Effector memory CD8-positive, alpha-beta T cell (primary cell): ENCODE measurements at places on chromosomes 3 and 15.

DNA sequence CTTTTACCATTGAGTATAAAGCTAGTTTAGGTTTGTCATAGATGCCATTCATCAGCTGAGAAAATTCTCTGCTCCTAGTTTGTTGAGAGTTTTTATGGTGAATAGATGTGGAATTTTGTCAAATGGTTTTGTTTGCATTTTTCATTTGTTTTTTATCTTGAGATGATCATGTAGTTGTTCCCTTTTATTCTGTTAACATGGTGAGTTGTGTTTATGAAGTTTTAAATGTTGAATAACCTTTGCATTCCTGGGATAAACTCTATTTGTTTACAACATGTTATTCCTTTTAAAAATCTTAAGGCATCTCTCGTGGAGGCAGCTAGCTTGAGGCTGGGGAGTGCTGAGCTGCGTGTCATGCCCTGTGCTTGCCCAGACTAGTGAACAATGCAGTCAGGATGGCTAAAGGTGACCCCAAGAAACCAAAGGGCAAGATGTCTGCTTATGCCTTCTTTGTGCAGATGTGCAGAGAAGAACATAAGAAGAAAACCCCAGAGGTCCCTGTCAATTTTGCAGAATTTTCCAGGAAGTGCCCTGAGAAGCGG lies 48.5 kb downstream of the ANAPC13 start:
- no peak overlapping the region for H3K4me3 ChIP-seq
- H3K27me3 ChIP-seq, result peaks cover 45% of the 10 kb centered on the region
- no peaks in the 10 kb centered on the region for H3K4me1 ChIP-seq
- H3K36me3 ChIP-seq, result no peaks in the 10 kb centered on the region

DNA sequence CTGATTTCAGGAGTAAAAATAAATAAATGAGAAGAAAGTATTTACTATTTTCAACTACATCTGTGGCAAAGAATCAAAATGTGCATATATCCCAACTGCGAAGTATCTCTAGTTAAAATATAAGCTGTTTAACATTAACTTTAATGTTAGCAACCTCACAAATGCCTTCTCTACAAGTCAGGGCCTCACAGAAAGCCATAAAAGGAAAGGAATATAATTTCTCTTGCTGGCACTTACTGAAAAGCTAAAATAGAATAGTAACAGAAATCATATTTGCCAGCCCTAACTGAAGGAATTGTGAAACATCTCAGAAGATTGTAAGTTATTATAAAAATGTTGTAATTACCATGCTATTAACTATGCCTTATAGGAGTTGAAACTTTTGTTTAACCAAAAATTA lies 65.1 kb upstream of the MBNL1 start:
- DNase-seq, result no peak
- H3K27me3 ChIP-seq, result no peaks in the 10 kb centered on the region
- peaks cover 42% of the 10 kb centered on the region for H3K4me1 ChIP-seq
- peak overlapping the region; percentile 76 for H3K4me3 ChIP-seq

DNA sequence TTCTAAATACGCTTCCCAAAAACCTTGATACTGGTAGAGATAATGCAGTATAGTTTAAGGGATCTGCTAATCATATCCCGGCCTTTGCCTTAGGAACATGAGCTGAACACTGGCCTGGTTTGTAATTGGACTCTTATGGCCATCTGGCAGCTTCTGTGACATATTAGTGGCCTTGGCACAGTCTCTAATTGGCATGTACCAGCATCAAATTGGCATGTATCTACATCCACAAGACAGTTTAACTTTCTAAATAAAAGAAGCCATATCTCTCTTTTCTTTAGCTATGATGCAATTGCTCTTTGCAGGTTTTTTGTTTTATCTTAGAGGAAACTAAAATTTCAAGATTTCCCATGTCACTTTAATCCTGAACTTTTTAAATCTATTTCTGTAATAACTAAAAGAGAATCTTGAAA lies 44.6 kb upstream of the FILIP1L start:
- H3K36me3 ChIP-seq, result peaks cover 4% of the 10 kb centered on the region
- H3K27ac ChIP-seq, result no peak overlapping the region
- no peak overlapping the region for H3K4me3 ChIP-seq
- no peaks in the 10 kb centered on the region for H3K27me3 ChIP-seq

- no peaks in the 10 kb centered on the region for H3K27me3 ChIP-seq
- peaks cover 69% of the 10 kb centered on the region for H3K4me1 ChIP-seq
- DNase-seq, result peak; percentile 81
- peak overlapping the region; percentile 91 for H3K4me3 ChIP-seq
- H3K36me3 ChIP-seq, result peaks cover 34% of the 10 kb centered on the region
- H3K27ac ChIP-seq, result peak overlapping the region; percentile 98
Observed at GRCh38 chr15:64893481-64894394, 18.0 kb upstream of the ANKDD1A start.

- H3K4me3 ChIP-seq, result no peak overlapping the region
- peaks cover 13% of the 10 kb centered on the region for H3K27me3 ChIP-seq
- H3K27ac ChIP-seq, result no peak overlapping the region
- peaks cover 2% of the 10 kb centered on the region for H3K4me1 ChIP-seq
- DNase-seq, result no peak
Observed at GRCh38 chr3:195812366-195812765, 637 bp upstream of the MUC4 start.

GRCh38 chr15:77515613-77516012 lies 94.9 kb downstream of the HMG20A start:
- DNase-seq, result no peak
- H3K4me3 ChIP-seq, result no peak overlapping the region
- no peaks in the 10 kb centered on the region for H3K4me1 ChIP-seq
- no peaks in the 10 kb centered on the region for H3K36me3 ChIP-seq
- H3K27ac ChIP-seq, result no peak overlapping the region
- no peaks in the 10 kb centered on the region for H3K27me3 ChIP-seq

GRCh38 chr15:33654860-33655259 lies 313.4 kb upstream of the CHRM5 start:
- no peak overlapping the region for H3K27ac ChIP-seq
- peaks cover 16% of the 10 kb centered on the region for H3K27me3 ChIP-seq
- no peak for DNase-seq
- H3K4me1 ChIP-seq, result no peaks in the 10 kb centered on the region
- no peaks in the 10 kb centered on the region for H3K36me3 ChIP-seq

- no peak overlapping the region for H3K4me3 ChIP-seq
- peaks cover 7% of the 10 kb centered on the region for H3K4me1 ChIP-seq
- no peaks in the 10 kb centered on the region for H3K36me3 ChIP-seq
- DNase-seq, result no peak
Observed at GRCh38 chr3:134255404-134255803, 4.7 kb upstream of the RYK start.

DNA sequence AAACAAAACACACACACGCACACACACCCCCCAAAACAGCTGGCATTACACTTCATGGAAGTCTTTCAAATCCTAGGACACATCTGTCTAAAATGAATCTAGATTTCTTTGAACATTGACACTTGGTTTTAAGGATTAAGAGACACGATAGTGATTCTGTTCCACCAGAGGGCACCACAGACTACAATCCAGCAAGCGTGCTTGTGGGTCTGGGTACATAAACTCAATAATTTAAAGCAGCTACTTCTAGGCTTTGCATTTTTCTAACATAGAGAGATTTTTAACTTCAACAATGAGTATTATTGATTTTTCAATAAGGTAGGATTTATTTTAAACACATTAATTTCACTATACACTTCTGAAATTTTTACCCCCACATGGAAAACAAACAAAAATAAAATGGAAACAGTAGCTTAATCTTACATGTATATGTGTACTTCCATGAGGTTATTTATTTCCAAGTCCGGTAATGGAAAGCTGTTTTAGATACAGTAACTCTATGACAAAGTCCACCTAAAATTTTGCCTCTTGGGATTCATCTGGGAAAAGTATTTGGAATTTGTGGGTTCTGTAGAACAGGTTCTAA lies 564.0 kb upstream of the TGFBR2 start:
- no peaks in the 10 kb centered on the region for H3K36me3 ChIP-seq
- DNase-seq, result peak; percentile 36
- H3K4me1 ChIP-seq, result no peaks in the 10 kb centered on the region
- no peak overlapping the region for H3K4me3 ChIP-seq
- no peak overlapping the region for H3K27ac ChIP-seq

DNA sequence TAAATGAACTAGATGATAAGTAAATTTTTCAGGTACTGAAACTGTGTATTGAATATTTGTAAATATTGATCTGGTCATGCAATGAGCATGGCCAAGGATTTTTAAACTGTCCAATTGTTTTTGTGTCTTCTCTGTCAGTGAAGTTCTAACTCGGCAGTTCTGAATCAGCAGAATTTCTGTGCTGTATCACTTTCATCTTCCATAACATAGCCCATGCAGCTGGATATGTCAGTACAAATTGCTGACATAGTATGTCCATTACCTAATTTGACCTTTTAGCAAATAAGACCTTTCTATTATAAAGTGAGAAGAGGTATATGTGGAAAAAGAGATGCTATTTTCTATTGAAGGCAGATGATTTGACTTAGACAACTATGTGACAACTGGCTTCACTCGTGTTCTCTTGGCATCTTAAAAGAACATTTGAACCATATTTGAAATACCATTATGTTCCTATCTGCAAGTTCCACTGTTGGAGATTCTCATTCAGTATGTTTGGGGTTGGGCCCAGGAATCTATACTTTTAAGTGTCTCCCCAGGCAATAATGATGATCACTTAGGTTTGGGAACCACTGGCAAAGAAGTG lies 90.4 kb downstream of the CMSS1 start:
- DNase-seq, result no peak
- H3K27ac ChIP-seq, result no peak overlapping the region
- no peak overlapping the region for H3K4me3 ChIP-seq
- H3K4me1 ChIP-seq, result peaks cover 1% of the 10 kb centered on the region
- H3K27me3 ChIP-seq, result no peaks in the 10 kb centered on the region
- no peaks in the 10 kb centered on the region for H3K36me3 ChIP-seq

GRCh38 chr3:114803042-114803695 lies 343.9 kb downstream of the ZBTB20 start:
- H3K4me1 ChIP-seq, result peaks cover 5% of the 10 kb centered on the region
- DNase-seq, result no peak
- peaks cover 5% of the 10 kb centered on the region for H3K36me3 ChIP-seq
- H3K27me3 ChIP-seq, result no peaks in the 10 kb centered on the region
- no peak overlapping the region for H3K4me3 ChIP-seq

DNA sequence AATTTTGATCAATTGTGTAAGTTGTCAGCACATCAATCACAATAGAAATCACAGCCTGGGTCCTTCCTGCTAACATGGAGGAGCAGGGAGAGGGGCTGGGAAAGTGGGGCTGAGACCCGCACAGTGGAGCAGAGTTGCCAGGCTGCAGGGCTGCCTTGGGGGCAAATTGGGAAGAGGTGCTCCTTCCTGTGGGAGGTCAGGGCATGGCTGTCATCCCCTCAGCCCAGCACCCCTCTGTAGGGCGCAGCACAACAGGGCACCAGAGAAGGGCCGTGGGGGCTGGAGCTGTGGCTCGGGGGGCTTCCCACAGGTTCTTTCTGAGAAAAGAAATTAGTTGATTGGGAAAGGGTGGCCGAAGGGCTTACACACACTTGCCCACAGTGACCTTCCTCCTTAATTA lies 126.3 kb downstream of the NSMCE3 start:
- H3K4me3 ChIP-seq, result no peak overlapping the region
- peaks cover 10% of the 10 kb centered on the region for H3K4me1 ChIP-seq

- DNase-seq, result no peak
- peaks cover 55% of the 10 kb centered on the region for H3K27me3 ChIP-seq
- H3K4me1 ChIP-seq, result peaks cover 11% of the 10 kb centered on the region
Observed at GRCh38 chr15:76056931-76057330, 2.9 kb upstream of the TMEM266 start.

DNA sequence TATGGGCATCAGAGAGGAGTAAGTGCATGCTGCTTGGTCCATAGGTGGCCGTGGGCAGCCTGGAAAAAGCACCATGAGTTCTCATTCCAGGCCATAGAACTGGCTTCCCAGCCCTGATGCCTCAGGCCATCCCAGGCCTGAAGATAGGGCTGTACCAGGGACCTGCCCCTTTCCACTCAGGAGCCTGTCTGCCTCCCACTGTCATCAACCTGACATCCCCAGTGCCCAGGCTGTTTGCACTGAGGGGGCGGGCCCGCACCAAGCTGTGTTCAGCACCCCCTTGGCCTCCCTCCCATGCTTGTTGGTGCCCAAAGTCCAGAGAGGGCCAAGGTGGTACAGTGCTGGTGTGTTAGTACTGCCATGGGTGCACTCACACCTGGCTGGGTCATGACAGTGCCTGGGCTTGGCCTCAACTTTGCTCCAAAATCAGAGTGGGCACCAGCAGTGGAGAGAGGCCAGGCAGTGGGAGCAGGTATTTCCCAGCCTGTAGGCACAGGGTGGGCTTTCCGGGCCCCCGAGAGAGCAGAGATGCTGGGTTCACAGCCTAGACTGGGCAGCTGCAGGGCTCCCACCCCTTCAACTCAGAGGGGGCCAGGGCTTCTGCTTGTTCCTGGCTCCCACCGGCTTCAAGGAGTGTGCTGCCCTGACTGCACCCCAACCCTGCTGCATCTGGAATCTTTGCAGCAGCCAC lies 556.1 kb downstream of the SI start:
- no peak for DNase-seq
- H3K27me3 ChIP-seq, result no peaks in the 10 kb centered on the region
- no peaks in the 10 kb centered on the region for H3K36me3 ChIP-seq
- H3K4me1 ChIP-seq, result no peaks in the 10 kb centered on the region
- H3K4me3 ChIP-seq, result no peak overlapping the region

- no peak for DNase-seq
- H3K4me1 ChIP-seq, result peaks cover 2% of the 10 kb centered on the region
- peaks cover 33% of the 10 kb centered on the region for H3K27me3 ChIP-seq
- H3K4me3 ChIP-seq, result no peak overlapping the region
Observed at GRCh38 chr3:119018690-119019463, 15.8 kb downstream of the IGSF11 start.
